ENCODE measurements at places on chromosomes 5 and 9. TPM values are rescaled to one million over a fixed set of nuclear protein-coding genes. Genes with fewer than 3 reads are reported as not detected.
A peak's percentile ranks its signal among the peaks of the same experiment; 100 is the strongest.

Gene TMEM252
- total RNA-seq = not detected

Gene TRIM7
- not detected for total RNA-seq

Gene SAXO1
- 0.14 TPM for total RNA-seq

Gene AQP7
- 0.98 TPM for total RNA-seq

Gene CLPTM1L
- total RNA-seq = 103 TPM

Gene CAMLG
- 43.8 TPM for total RNA-seq

Gene PCDHB8
- total RNA-seq = 1.8 TPM

Gene GABRA6
- not detected for total RNA-seq

GRCh38 chr9:130932255-130933079, 6.6 kb downstream of the FIBCD1 start:
- peaks cover 14% of the 10 kb centered on the region for H3K4me1 ChIP-seq
- no peak for DNase-seq
- H3K36me3 ChIP-seq = no peaks in the 10 kb centered on the region

GRCh38 chr5:62773460-62773859, 194.8 kb downstream of the LRRC70 start:
- no peaks in the 10 kb centered on the region for H3K4me1 ChIP-seq
- H3K27ac ChIP-seq = no peak overlapping the region
- no peak for DNase-seq
- no peaks in the 10 kb centered on the region for H3K27me3 ChIP-seq
- no peak overlapping the region for H3K4me3 ChIP-seq

- H3K27me3 ChIP-seq = no peaks in the 10 kb centered on the region
- no peak overlapping the region for H3K4me3 ChIP-seq
- peaks cover 37% of the 10 kb centered on the region for H3K4me1 ChIP-seq
- DNase-seq = no peak
Measured at GRCh38 chr5:126335886-126336285, 87.3 kb upstream of the GRAMD2B start.

DNA sequence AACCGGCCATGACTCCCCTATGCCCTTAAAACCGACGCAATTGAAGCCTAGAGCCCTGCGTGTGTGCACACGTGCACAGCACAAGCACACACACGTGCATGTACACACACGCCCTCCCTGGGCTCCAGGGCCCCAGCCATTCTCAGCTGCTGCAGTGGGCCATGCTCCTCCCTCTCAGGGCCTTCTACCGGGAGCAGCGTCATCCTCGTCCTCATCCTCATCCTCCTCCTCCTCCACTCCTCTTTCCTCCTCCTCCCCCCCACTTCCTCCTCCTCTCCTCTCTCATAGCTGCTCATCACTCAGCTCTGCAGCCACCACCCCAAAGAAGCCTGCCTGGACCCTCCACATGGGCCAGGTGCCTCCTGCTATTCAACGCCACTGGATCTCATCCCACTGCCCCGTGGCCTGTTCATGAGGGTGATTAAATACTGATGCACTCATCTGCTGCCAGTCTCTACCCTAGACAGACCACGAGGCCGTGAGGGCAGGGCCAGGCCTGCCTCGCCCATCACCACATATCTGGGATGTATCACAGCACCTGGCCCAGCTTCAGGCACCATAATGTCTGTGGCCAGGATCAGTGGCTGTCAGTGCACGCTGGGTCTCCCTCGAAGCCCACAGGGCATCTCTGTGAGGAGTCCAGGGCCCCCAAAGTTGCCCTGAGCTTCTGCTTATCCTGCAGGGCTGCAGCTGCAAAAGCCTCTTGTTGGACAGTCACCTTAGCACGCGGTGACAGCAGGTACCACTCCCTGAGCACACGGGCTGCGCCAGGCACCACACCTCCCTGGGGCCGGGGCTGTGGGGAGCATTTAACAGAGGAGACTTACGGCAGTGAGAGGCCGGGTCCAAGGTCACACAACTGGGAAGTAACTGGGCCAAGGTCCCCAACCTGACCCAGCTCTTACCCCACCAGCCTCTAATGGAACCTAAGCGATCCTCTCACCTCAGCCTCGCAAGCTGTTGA, 9.8 kb downstream of the FAM78A start:
- H3K27me3 ChIP-seq = no peaks in the 10 kb centered on the region
- H3K36me3 ChIP-seq = no peaks in the 10 kb centered on the region

- H3K4me3 ChIP-seq = no peak overlapping the region
- H3K27me3 ChIP-seq = no peaks in the 10 kb centered on the region
- H3K27ac ChIP-seq = no peak overlapping the region
- DNase-seq = no peak
Measured at GRCh38 chr5:54671111-54671531, 153.6 kb downstream of the SNX18 start.

- peaks cover 51% of the 10 kb centered on the region for H3K4me1 ChIP-seq
- H3K27ac ChIP-seq = peak overlapping the region; percentile 78
- H3K4me3 ChIP-seq = no peak overlapping the region
- peaks cover 16% of the 10 kb centered on the region for H3K36me3 ChIP-seq
Measured at GRCh38 chr5:160260881-160261815, 31.8 kb downstream of the FABP6 start.

- no peaks in the 10 kb centered on the region for H3K36me3 ChIP-seq
- H3K4me1 ChIP-seq = peaks cover 5% of the 10 kb centered on the region
- no peak overlapping the region for H3K4me3 ChIP-seq
- peaks cover 11% of the 10 kb centered on the region for H3K27me3 ChIP-seq
- no peak for DNase-seq
- H3K27ac ChIP-seq = no peak overlapping the region
Measured at GRCh38 chr9:98992885-98993569, 49.3 kb downstream of the COL15A1 start.

- peaks cover 6% of the 10 kb centered on the region for H3K4me1 ChIP-seq
- H3K4me3 ChIP-seq = peak overlapping the region; percentile 65
- peaks cover 92% of the 10 kb centered on the region for H3K27me3 ChIP-seq
- H3K36me3 ChIP-seq = no peaks in the 10 kb centered on the region
- DNase-seq = no peak
Measured at GRCh38 chr5:73442996-73443627, 5.5 kb downstream of the FOXD1 start.

- no peaks in the 10 kb centered on the region for H3K36me3 ChIP-seq
- no peak for DNase-seq
- peaks cover 2% of the 10 kb centered on the region for H3K27me3 ChIP-seq
- H3K27ac ChIP-seq = no peak overlapping the region
- H3K4me1 ChIP-seq = peaks cover 4% of the 10 kb centered on the region
Measured at GRCh38 chr5:180600554-180601041, 9.3 kb upstream of the SCGB3A1 start.

- H3K4me3 ChIP-seq = no peak overlapping the region
- DNase-seq = no peak
- peaks cover 10% of the 10 kb centered on the region for H3K27me3 ChIP-seq
- H3K4me1 ChIP-seq = no peaks in the 10 kb centered on the region
- no peaks in the 10 kb centered on the region for H3K36me3 ChIP-seq
Measured at GRCh38 chr9:4435197-4435596, 55.1 kb upstream of the SLC1A1 start.

- no peak for DNase-seq
- H3K4me3 ChIP-seq = no peak overlapping the region
Measured at GRCh38 chr9:86670536-86670935, 276.8 kb downstream of the GAS1 start.

- no peaks in the 10 kb centered on the region for H3K27me3 ChIP-seq
- H3K36me3 ChIP-seq = peaks cover 16% of the 10 kb centered on the region
- DNase-seq = no peak
- H3K4me1 ChIP-seq = peaks cover 7% of the 10 kb centered on the region
- H3K4me3 ChIP-seq = no peak overlapping the region
- H3K27ac ChIP-seq = no peak overlapping the region
Measured at GRCh38 chr5:52648726-52649125, 139.0 kb upstream of the ITGA1 start.

- no peaks in the 10 kb centered on the region for H3K27me3 ChIP-seq
- no peaks in the 10 kb centered on the region for H3K4me1 ChIP-seq
- no peak overlapping the region for H3K27ac ChIP-seq
- DNase-seq = no peak
- H3K36me3 ChIP-seq = no peaks in the 10 kb centered on the region
Measured at GRCh38 chr5:122156724-122157325, 27.5 kb downstream of the ZNF474 start.

DNA sequence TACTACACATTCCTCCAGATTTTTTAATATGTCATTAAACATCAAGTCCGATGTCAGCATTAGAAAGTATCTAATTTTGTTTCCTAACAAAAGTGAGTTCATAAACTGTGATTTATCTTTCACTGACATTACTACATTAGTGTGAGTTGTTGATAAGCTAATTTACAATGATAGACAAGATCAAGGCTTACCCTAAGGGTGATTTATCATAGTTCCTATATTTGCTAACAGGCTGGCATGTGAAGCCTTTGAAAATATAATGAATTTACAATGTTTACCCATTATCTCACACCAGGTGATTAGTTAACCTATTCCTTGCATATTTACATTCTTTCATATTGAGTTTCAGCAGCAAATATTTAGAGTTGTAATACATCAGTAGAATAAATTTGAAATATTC, 1096.9 kb upstream of the NUDT12 start:
- DNase-seq = no peak
- no peak overlapping the region for H3K4me3 ChIP-seq
- no peaks in the 10 kb centered on the region for H3K27me3 ChIP-seq

DNA sequence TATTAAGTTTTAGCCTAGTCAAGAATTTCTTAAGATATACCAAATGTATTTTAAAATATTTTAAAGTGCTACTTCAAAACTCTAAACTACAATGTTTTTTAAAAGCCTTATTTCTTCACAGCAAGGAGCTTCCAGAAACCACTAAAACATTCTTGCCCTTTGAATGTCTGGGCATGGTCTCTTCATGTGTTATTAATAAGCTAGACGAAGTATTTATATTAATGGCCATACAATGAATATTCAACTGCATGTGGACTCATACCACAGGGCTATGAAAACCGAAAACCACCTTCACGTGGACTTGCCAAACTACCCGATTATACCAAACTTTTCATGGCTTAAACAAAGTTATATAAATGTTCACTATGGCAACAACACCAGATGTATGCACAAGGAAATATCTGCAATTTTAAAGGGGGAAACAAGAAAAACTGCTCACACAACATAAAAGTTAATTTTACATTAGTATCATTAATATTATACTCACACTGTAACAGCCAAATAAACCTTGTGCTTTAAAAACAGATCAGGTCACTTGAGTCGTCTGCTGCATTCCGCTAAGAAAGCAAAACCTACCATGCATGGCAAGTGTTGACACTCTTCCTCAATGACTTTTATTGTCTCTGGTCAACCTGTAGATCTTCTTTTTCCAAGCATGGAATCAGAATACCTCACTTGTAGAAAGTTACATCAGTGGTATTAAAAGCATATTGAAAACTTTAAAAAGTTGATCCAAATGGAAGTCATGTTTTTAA, 246.3 kb downstream of the BNC2 start:
- H3K4me3 ChIP-seq = no peak overlapping the region
- peaks cover 50% of the 10 kb centered on the region for H3K4me1 ChIP-seq
- no peak overlapping the region for H3K27ac ChIP-seq
- H3K36me3 ChIP-seq = no peaks in the 10 kb centered on the region

GRCh38 chr5:52767766-52768480, 19.8 kb upstream of the ITGA1 start:
- no peaks in the 10 kb centered on the region for H3K27me3 ChIP-seq
- no peaks in the 10 kb centered on the region for H3K36me3 ChIP-seq
- no peak overlapping the region for H3K27ac ChIP-seq
- H3K4me3 ChIP-seq = no peak overlapping the region
- H3K4me1 ChIP-seq = peaks cover 4% of the 10 kb centered on the region

GRCh38 chr5:96067894-96068614, 106.4 kb upstream of the ELL2 start:
- DNase-seq = no peak
- H3K4me3 ChIP-seq = no peak overlapping the region
- H3K27ac ChIP-seq = peak overlapping the region; percentile 52
- H3K36me3 ChIP-seq = no peaks in the 10 kb centered on the region
- peaks cover 20% of the 10 kb centered on the region for H3K4me1 ChIP-seq

DNA sequence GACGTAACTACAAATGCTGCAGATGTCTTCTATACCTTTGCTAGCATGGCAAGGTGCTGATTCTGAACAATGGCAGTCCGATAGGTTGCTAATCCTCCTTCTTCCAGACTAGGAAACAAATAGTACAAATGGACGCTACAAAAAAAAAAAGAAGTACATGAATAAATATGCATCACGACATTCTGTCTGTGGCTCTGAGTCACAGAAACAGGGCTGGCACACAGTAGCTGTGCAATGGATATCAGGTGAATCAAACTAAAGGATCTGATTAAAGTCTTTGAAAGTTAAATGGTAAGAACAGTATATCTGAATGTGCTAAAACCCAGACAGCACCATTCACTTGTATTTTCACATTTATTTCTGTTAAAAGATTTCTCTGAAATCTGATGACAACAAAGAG, 96.2 kb downstream of the DROSHA start:
- no peak for DNase-seq
- H3K4me3 ChIP-seq = no peak overlapping the region
- H3K36me3 ChIP-seq = peaks cover 28% of the 10 kb centered on the region
- H3K27me3 ChIP-seq = no peaks in the 10 kb centered on the region

GRCh38 chr9:16171911-16172310, 619.1 kb downstream of the CCDC171 start:
- H3K27me3 ChIP-seq = no peaks in the 10 kb centered on the region
- peaks cover 19% of the 10 kb centered on the region for H3K4me1 ChIP-seq
- no peaks in the 10 kb centered on the region for H3K36me3 ChIP-seq
- H3K27ac ChIP-seq = peak overlapping the region; percentile 32
- no peak for DNase-seq
- H3K4me3 ChIP-seq = no peak overlapping the region

GRCh38 chr5:100542086-100542485, 6.9 kb downstream of the FAM174A start:
- H3K4me3 ChIP-seq = no peak overlapping the region
- no peak overlapping the region for H3K27ac ChIP-seq

- peaks cover 15% of the 10 kb centered on the region for H3K36me3 ChIP-seq
- H3K4me1 ChIP-seq = peaks cover 40% of the 10 kb centered on the region
- no peak for DNase-seq
- H3K4me3 ChIP-seq = peak overlapping the region; percentile 91
- H3K27me3 ChIP-seq = no peaks in the 10 kb centered on the region
Measured at GRCh38 chr5:127518319-127518621, 830 bp downstream of the PRRC1 start.

- peaks cover 36% of the 10 kb centered on the region for H3K36me3 ChIP-seq
- peaks cover 12% of the 10 kb centered on the region for H3K27me3 ChIP-seq
- peak; percentile 59 for DNase-seq
- H3K4me1 ChIP-seq = peaks cover 63% of the 10 kb centered on the region
Measured at GRCh38 chr5:98772415-98773213, 849 bp upstream of the RGMB start.
